Aorta (tissue), 5 donors: ENCODE measurements at places on chromosomes 6 and 20. TPM values are rescaled to one million over a fixed set of nuclear protein-coding genes. Genes with fewer than 3 reads are reported as not detected.
A peak's percentile ranks its signal among the peaks of the same experiment; 100 is the strongest.

APCDD1L gene
- 2.4 TPM for polyA plus RNA-seq

VIP gene
- 0.38 TPM for polyA plus RNA-seq

FAM209B gene
- 0.92 TPM for polyA plus RNA-seq

IL17F gene
- not detected for polyA plus RNA-seq

CAGE1 gene
- polyA plus RNA-seq, result not detected

RSPH3 gene
- 2.7 TPM for polyA plus RNA-seq

DNA sequence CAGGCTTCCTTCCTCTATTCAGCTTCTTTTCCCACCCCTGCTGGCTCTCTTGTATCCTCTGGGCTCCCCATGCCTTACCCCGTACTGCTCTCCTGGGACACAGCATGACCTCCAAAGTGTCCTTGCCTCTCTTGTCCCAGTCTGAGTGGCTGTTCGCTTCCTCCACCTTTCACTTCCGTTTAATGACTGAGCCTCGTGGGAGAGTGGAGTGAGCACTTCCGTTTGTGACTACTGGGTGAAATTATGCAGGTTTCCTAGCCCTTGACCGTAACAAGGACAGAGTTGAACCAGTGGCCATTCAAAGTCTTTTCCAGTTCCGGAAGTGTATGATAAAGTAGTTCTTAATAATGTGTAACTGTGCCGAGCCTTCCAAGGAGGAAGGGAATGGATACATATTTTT lies 109.2 kb downstream of the ARID1B start:
- DNase-seq, result no peak

GRCh38 chr20:11401988-11402387 lies 515.7 kb upstream of the BTBD3 start:
- DNase-seq, result no peak

DNA sequence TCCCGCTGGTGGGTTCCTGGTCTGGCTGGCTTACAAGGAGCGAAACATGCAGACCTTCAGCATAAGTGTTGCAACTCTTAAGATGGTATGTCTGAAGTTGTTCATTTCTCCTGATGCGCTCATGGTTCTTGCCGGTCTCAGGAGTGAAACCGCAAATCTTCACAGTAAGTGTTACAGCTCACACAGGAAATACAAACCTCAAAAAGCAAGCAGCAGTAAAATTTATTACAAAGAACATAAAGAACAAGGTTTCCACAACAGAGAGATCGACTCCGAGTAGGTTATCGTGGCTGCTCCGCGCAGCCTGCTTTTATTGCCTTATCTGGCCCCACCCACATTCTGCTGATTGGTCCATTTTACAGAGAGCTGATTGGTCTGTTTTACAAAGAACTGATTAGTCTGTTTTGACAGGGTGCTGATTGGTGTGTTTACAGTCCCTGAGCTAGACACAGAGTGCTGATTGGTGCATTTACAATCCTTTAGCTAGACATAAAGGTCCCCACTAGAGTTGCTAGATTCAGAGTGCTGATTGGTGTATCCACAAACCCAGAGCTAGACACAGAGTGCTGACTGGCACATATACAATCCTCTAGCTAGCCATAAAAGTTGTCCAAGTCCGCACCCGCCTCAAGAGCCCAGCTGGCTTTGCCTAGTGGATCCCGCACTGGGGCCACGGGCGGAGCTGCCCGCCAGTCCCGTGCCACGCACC lies 39.2 kb downstream of the TRIM27 start:
- DNase-seq, result no peak

DNA sequence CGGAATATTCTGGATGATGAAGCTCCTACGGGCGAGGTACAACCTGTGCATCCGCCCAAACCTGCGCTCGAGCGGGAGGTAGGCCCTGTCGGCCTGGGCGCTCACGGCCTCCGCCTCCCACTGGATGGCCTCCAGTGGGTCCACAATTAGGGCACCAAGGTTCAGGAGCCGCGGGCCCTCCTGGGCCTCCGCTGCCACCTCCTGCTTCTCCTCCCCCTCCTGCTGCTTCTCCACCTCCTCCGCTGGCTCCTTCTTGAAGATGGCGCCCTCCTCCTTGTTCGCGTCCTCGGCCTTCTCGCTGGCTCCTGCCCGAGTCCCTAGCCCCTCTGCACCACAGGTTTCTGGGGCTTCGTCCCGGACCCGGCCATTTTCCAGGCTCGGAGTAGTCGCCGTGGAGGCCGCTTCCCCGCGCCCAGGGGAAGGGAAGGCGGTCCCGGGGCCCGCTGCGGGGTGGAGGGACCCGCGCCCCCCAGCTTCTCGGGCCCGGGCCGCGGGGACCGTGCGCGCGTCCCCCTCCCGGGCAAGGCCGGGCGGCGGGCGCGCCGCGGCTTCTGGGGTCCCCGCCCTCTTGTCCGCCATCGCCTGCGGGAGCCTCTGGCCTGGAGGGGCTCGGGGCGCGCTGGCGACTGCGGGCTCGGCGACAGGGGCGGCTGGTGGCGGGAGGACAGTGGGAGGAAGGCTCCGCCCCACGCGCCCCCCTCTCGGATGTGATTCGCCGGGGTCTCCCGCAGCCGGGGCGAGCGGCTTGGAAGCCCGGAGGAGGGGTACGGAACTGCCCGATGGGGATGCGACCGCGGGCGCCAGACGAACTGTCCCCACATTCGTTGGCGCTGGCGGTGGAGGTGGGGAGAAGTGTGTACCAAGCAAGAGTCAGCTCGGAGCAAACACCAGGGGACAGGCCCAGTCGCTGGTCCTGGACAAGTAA lies 17.6 kb downstream of the PLAGL2 start:
- DNase-seq, result peak; percentile 71

DNA sequence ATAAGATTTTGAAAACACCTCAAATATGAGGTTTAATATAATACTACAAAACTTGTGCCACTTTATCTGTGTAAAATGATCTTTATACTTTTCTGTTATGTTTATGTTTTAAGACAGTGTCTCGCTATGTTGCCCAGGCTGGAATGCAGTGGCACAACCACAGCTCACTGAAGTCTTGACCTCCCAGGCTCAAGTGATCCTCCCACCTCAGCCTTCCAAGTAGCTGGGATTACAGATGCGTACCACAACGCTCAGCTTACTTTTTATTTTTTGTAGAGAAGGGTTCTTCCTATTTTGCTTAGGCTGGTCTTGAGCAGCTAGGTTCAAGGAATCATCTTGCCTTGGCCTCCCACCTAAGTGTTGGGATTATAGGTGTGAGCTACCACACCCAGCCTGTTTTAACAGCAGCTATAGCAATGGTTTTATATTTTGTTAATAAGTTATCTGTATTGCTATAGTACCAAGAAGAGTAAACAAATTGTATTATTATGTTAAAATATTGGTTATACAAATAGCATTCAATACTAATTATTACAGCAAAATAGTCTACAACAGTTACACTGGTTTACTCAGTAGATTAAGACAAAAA lies 8.2 kb downstream of the TAB2 start:
- DNase-seq, result no peak

DNA sequence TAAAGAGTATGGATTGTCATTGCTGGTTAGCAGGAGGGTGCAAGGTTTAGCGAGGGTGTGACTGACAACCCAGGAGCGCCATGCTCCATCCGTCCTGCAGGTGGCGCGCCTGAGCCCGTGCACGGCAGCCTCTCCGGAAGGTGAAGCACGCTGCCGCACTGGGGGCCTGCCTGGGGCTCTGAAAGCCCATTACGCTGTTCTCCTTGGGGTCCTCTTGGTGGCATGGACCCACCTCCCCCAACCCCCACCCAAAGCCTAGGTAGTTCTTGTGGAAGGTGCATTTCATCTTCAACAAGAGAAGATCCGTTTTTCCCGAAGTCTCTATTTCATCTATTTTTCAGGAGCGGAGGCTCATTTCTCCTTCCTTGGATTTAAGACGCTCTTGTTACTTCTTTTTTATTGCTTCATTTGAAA lies 197.4 kb upstream of the KCNG1 start:
- no peak for DNase-seq

DNA sequence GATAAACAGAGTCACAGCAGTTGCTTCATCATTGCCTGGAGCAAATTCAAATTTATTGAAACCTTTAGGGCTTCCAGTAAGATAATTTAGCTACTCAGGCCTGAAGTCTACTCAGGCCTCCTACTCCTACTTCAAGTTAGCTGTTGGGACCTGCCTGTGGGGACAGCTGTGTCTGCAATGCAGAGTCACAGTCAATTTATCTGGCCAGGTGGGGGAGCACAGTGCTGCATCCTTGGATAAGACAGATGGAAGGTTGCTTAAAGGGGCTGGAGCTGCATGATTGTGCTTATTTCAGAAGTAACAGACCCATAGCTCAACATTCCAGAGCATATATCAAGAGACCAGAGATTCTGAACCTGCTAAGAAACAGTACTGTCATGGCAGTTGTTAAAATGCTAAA lies 932.1 kb downstream of the QKI start:
- no peak for DNase-seq

DNA sequence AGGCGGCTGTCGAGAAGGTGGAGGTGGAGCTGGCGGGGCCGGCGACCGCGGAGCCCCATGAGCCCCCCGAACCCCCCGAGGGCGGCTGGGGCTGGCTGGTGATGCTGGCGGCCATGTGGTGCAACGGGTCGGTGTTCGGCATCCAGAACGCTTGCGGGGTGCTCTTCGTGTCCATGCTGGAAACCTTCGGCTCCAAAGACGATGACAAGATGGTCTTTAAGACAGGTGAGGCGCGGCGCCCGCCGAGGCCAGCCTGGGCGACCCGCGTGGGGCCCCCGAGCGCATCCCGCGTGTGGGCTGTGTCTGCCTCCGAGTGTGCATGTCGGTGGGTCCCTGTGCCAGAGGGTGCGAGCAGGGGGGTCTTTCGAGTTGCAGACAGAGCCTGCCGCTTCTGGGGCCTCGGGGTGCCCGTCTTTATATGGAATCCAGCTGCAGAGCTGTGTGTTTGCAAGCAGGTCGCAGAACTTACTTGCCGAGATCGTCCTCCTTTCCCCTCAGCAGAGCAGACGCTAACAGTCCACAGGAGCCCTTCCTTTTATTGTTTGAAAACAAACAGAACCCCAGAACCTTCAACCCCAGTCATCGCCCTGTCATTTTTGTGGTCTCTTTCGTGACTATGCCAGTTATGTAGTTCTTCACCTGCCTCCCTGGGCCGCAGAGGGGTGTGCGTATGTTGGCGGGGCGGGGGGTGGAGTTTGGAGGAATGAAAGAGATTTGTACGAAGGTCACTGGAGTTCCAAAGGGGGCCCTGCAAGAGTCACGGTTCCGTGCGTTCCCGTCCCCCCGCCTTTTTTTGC lies 766 bp downstream of the SLC16A10 start:
- DNase-seq, result no peak

DNA sequence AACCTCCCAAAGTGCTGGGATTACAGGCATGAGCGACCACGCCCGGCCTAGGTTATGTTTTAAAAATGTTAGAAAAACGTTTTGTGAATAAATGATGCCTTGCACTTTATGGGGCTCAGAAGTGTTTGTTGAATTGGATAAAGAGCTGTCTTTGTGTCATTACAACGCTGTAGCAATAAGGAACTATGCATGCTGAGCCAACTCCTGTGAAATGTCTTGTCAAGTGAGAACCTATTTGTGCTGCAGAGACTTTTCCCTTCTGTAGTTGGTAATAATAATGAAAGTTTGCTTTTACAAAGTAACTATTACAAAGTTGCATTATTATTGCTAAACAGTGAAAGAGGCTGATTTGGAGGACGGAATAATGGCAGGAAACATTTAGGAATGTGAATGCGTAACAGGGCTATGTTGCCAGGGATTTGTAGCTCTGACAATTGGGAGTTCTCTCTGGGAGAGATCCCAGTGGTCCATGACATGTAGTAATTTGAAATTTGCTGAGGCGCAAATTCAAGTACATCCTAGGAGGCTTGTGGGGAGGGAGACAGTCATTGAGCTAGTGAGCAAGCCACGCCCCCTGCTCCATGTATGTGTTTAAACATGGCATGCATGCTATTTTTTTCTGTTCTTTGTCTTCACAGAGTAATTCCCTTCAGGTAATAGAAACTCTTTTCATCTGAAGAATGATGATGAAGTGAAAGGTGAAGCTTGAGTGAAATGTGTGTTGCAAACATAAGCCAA lies 16.8 kb upstream of the BICRAL start:
- DNase-seq, result no peak

DNA sequence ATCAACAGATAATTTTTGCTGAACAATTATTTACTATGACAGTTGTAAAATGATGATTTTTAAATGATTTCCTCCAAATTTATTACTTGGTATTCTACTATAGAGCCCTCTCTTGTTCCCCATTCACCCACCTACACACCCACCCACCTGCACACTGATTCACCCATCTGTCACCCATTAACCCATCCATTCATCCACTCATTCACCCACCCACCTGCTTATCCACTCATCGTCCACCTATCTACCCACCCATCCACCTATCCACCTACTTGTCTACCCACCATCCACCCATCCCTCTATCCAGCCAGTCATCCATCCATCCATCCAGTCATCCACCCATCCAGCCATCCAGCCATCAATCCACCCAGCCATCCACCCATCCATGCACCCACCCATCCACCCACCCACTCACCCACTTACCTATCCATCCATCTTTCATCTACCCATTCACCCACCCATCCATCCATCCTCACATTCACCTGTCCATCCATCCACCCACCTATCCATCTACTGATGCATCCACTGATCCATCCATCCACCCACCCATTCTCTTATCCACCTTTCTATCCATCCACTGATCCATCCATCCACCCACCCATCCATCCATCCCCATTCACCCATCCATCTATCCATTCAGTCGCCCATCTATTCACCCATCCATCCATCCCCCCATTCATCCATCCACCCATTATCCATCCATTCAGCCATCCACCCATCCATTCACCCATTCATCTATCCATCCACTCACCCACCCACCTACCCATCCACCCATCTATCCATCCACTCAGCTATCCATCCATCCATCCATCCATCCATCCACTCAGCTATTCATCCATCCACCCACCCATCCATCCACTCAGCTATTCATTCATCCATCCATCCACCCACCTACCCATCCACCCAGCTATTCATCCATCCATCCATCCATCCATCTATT lies 72.0 kb downstream of the SYNJ2 start:
- DNase-seq, result no peak

- DNase-seq, result no peak
Observed at GRCh38 chr6:142987490-142987889, 42.5 kb upstream of the HIVEP2 start.

DNA sequence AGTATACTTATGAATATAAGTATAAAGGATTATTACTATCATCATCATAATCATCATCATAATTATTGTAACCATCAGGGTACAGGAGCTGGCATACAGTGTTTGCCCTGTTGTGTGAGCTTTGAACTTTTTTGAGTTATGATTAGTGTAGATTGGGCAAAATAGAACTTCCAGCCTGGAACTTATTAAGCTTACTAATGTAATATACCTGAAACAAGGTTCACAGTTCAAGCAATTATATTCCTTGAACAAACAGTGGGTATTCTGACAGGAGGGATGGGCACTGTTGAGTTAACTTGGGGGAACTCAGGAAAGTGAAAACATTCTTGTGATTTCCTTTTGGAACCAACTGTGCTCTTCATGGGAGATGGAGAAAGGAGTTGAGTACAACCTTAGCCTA lies 680.0 kb downstream of the DOK5 start:
- no peak for DNase-seq

- no peak for DNase-seq
Observed at GRCh38 chr6:161422710-161423680, 149.1 kb upstream of the AGPAT4 start.

GRCh38 chr6:2937627-2938003 lies 33.8 kb downstream of the SERPINB6 start:
- no peak for DNase-seq

- no peak for DNase-seq
Observed at GRCh38 chr6:40171343-40171742, 237.1 kb upstream of the MOCS1 start.
